ENCODE measurements at places on chromosomes 4 and X. TPM values are rescaled to one million over a fixed set of nuclear protein-coding genes. Genes with fewer than 3 reads are reported as not detected.

ADAMTS3 gene
- not detected for total RNA-seq

PCDH7 gene
- total RNA-seq, result 0.07 TPM

PLS3 gene
- total RNA-seq, result 178 TPM

TRIM61 gene
- total RNA-seq, result not detected

SEL1L3 gene
- total RNA-seq, result 21.7 TPM

GABRE gene
- total RNA-seq, result 7.8 TPM

MAB21L2 gene
- total RNA-seq, result not detected

TEX13B gene
- total RNA-seq, result 0.08 TPM

AMBN gene
- not detected for total RNA-seq

INTU gene
- 1.2 TPM for total RNA-seq

IL2RG gene
- 0.12 TPM for total RNA-seq
